ENCODE measurements at places on chromosomes 1 and 21.

GRCh38 chr21:31132574-31133242, 94.4 kb upstream of the KRTAP19-8 start:
- DNase-seq = no peak

DNA sequence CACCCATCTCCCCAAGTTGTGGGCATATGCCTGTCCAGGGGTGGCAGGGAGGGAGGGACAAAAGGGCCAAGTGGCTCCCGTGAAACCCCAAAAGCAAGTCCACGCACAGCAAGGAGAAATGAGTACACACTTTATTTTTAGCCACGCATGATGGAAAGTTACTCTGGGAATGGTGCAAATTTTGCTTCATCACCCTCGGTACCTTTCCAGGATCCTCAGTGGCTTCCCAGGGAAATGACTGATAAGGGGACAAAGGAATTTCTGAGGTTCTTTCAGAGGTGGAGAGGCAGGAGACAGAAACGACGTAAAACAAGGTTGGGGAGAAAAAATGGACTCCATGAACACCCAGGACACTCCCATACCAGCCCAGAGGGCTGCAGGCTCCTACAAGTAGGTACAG, 65.8 kb downstream of the SSBP3 start:
- no peak for DNase-seq

DNA sequence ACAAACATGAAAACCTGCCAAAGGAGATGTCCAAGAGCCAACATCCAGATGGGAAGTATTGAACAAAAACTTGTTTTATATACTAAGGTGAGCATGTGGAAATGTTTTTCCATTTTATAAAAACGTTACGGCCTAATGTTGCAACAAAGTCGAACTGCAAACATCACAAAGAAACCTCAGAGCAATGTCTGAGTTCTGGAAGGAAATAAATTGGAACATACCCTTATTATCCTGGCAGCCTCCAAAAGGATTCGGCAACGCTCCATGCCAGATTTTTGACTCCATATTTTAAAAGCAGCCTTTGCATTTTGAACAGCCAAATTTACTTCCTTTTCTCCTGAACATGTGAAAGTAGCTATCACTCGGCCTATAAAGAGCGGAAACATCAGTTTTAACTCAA, 3.3 kb downstream of the ALDH9A1 start:
- DNase-seq = no peak

DNA sequence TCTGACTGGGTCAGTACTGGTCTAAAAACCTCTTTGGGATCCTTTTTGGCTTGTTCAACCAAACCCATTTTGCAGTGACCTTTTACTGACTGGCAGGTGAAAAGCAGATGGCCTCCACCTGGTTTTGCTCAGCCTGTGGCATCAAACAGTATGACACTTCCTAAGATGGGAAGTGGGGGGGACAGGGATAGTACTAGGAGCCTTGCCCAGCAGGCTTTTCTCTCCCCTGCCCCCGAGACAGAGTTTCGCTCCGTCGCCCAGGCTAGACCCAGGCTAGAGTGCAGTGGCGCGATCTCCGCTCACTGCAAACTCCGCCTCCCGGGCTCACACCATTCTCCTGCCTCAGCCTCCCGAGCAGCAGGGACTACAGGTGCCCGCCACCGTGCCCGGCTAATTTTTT, 18.3 kb downstream of the INTS3 start:
- no peak for DNase-seq

DNA sequence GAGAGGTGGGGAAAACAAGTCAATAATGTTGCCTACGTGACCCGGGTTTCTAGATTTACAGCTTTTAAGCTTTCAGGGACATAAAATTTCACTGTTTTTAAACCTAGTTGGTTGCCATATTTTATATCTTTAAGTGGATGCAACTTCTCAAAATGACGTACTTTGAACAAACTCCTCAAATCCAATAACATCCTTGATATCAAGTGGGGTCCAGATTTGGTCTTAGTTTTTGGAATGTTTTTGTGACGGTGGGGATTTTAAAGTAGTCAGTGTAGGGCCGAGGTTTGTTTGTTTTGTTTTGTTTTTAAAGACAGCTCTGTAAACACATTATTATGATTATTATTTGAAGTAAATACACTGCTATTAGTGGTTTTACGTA, 453 bp downstream of the CDKN2C start:
- DNase-seq = no peak

GRCh38 chr1:202076050-202076511, 46.6 kb upstream of the GPR37L1 start:
- DNase-seq = no peak

DNA sequence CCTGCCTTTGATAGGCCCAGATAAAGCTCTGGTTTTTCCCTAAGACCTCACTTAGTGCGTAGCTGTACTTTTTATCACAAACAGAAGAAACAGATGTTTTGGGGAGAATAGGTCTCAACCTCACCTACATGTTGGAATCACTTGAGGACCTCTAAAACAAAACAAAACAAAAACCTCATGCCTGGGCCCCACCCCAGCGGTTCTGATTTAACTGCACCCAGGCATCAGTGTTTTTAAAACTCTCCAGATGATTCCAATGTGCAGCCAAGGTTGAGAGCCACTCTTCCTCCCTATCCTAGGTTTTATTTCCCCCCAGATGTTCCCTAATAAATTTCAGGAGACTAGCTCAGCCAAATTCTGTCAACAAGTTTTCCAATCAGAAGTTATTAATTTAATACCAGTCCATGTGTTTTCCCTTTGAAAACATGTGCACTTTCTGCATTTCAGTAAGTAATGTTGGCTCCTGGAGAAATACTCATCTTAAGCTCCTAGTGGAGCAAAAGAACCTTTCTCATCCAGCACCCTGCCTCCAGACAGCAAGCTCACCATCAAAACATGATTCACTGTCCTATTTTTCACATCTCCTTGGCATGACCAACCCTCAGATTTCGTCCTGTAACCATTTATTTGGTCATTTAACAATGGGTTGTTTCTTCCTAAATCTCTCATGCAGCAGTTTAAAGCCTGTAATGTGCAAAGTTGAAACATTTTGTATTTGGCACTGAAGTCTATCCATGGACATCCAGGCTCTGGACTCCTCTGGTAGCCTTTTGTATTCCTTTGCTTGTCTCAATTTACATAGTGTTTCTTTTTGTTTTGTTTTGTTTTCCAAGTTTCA, 27.5 kb downstream of the LRRC8C start:
- DNase-seq = no peak

- no peak for DNase-seq
Observed at GRCh38 chr1:30724175-30724574, 790 bp upstream of the MATN1 start.

GRCh38 chr1:14487671-14488070, 110.8 kb upstream of the KAZN start:
- no peak for DNase-seq

DNA sequence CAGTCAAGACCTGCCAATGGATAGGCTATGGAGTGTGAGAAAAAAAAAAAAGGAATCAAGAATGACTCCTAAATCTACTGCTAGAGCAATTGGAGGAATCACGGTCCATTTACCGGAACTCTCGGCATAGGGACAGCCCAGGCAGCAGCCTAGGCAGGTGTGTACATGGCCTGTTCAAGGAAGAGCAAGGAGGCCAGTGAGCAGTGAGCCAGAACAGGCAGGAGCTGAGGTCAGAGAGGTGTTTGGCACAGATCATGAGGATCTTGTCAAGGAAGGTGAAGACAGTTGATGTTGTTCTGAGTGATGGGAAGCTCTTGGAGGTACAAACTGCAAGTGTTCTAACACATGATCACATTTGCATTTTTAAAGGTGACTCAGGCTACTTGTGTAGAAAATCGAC, 40.6 kb upstream of the HHAT start:
- DNase-seq = no peak

DNA sequence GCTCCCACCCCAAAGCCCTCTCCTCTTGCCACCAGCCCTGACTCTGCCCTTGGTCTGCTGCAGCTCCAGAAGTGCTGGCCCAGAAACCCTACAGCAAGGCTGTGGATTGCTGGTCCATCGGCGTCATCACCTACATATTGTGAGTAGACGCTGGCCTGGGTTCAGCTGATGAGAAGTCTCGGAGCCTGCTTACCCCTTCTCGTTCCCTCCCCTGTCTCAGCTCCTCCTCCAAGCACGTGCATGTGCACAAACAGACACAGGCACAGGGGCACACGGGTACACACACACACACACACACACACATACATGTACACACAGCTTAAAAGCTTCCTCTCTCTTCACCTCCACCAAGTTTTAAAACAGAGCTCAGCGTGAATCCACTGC, 24.3 kb downstream of the CAMK1G start:
- no peak for DNase-seq

GRCh38 chr21:28893687-28894086, 99.0 kb downstream of the LTN1 start:
- no peak for DNase-seq

DNA sequence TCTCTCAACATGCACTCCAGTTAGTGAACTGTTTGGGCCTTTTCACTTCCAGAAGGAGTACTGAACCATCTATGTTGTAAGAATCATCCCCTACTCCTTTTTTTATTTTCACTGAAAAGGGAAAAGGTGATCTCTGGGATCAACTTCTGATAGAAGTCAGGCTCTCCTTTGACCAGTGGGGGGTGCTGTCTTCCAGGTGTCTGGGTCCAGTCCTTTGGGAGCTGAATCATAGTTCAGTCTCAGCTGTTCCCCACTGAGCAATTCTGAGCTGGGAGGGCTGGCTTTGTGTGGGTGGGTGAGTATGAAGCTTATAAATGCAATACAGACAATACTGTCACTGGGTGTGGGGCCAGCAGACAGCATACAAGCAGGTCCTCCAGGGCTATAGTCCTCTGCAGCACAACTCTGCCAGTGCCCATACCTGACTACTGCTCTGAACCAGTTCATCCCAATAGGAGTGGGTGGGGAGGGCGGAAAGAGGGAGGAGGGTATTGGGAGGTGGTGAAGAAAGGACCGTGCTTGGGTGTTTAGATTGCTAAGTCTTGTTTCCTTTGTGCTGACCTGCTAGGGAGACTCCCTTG, 12.5 kb upstream of the SARS1 start:
- DNase-seq = no peak

DNA sequence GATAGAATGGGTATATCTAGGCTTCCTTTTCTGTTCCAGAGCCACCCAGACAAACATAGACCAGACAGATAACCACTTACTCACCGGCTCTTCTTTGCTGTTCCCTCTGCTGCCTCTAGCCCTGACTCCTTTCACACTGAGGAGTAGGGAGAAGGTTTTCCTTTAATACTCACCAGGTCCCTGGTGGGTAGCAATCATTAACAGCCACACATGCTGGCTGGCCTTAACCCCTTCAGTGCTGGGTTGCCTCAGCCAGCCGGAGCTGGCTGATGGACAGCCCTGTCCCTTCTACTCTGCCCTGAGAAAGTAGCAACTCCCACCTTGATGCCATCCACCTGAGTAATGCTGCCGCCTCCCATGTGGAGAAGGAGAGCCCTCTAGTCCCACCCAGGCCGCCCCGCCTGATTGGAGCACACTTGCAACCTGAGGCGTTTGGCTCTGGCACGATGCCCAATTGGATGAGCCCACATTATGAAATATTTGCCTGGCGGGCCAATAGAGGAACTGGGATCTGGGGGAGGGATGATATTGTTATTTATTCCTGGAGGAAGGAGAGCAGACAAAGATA, 71.6 kb downstream of the PLEKHA6 start:
- no peak for DNase-seq

DNA sequence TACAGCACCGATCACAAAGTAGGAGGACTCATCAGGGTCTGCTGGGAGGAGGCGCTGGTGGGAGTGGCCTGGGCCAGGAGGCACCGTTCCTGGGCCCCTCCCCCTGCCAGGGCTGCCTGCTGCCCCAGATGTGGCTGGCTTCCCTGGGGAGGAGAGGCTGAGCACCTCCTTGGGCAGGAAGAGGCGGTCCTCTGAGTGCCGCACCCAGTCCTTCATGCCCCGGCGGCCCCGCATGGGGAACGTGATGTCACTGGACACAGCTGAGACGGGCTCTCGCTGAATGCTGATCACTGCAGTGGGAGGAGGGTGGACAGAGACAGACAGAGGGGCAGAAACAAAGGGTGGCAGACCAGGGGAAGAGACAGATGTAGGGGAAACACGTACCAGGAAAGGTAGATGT, 24.8 kb downstream of the ADGRB2 start:
- no peak for DNase-seq

GRCh38 chr1:3530086-3530925, 75.8 kb downstream of the ARHGEF16 start:
- no peak for DNase-seq

Data from right lung (tissue), 10 donors.